Liver (tissue), 10 donors: ENCODE measurements at places on chromosomes 12 and 14.

DNA sequence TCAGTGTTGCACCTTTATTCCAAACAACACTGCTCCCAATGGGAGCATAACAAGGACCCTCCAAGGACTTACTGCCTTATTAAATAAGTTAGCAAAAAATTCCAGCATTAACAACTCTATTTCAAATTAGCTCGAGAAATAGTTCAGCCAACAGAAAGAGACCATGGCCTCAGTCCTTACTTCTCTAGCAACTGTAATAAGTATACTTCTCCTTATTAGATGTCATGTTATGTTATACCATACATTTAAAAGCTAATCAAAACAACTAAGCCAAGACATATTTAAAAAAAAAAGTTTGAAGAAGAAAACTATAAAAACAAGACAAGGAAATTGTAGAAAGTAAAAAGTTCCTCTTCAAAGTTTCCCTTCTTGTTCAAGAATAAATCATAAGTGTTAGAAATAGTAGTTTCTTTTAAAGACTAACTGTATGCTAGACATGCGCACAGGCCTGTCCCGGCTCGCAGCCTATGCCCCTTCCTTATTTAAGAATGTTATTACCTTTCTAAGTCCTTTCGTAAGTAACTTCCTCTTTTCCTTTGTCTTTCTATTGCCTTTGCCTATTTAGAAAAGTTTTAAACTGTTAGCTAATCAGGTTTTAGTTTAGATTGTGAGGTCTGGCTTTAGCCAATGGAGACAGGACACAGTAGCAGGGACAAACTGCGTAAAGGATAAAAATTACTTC lies 68.6 kb downstream of the RESF1 start:
- no peak for DNase-seq

- no peak for DNase-seq
These were observed 251.7 kb downstream of the EFCAB11 start for GRCh38 chr14:89702876-89703200.

DNA sequence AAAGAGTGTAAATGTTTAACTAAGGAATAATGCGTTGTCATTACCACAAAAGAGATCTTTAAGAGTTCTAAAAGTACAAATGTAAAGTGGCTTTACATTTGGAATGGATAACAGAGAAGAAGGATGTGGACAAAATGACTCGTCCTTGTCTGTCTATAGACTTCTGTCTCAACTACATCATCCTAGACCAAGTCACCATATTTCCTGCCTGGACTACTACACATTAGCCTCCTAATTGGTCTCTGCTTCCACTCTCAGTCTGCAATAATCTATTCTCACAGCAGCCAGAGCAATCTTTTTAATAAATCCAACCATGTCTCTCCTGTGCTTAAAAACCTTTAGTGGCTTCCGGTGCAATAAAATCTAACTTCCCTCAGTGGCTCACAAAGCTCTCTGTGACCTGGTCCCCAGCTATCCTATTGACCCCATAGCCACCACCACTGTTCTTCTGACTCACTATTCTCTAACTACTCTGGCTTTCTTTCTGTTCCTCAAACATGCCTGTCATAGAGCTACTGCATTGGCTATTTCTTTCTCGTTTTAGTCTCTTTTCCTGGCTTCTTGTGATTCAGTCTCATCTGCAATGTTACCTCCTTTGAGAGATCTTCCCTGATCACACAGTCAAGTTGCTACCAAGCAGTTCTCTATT lies 91.1 kb downstream of the MYF5 start:
- DNase-seq, result no peak

GRCh38 chr12:94743174-94743573 lies 92.8 kb upstream of the TMCC3 start:
- no peak for DNase-seq

DNA sequence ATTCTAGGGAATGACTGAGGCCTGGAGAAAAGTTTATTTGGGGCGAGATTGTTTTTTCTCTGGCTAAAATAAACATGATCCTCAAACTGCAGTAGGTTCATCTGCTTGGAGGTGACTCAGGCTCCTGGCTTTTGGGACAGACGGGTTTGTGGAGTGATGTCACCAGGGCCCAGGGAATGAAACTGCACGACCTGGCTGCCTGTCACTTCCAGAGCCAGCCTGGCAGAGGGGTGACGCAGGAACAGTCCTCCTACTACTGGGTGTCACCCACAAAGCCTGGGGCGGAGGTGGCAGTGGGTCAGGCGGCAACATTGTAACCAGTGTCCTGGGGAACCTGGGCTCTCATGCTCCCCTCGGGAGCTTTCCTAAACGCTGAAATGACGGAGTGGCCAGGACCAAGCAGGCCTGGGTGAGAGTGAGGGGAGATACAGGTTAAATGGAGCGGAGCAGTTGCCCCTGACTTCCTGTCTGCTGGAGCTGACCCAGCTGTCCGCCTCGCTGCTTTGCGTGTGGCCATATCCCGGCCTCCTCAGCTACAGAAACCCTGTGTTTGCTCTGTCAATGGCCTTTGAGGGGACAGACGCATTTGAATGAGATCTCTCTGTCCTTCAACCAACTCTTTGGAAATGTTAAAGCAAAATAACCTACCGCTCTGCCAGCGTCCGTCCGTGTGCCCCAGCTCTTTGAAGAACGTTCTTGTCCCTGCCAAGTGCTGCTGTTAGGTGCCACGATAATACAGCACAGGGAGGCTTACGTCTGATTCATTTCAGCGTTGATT lies 6.5 kb downstream of the HIP1R start:
- DNase-seq, result no peak

- DNase-seq, result no peak
These were observed 78.0 kb downstream of the ATF7IP start for GRCh38 chr12:14443531-14443930.

GRCh38 chr12:46267575-46267824 lies 1.3 kb downstream of the SLC38A1 start:
- DNase-seq, result no peak

GRCh38 chr14:99127651-99128167 lies 144.3 kb downstream of the BCL11B start:
- no peak for DNase-seq
